ENCODE measurements at places on chromosomes 3 and 15. TPM values are rescaled to one million over a fixed set of nuclear protein-coding genes. Genes with fewer than 3 reads are reported as not detected.

GRCh38 chr3:164196477-164196876, 881.8 kb downstream of the SI start:
- H3K27me3 ChIP-seq: no peaks in the 10 kb centered on the region
- H3K4me1 ChIP-seq: no peaks in the 10 kb centered on the region
- no peak overlapping the region for H3K4me3 ChIP-seq
- DNase-seq: no peak
- no peak overlapping the region for H3K27ac ChIP-seq
- H3K36me3 ChIP-seq: no peaks in the 10 kb centered on the region

GRCh38 chr15:63985221-63986184, 60.8 kb downstream of the DAPK2 start:
- H3K27ac ChIP-seq: no peak overlapping the region
- H3K4me1 ChIP-seq: no peaks in the 10 kb centered on the region
- no peaks in the 10 kb centered on the region for H3K27me3 ChIP-seq

- H3K36me3 ChIP-seq: no peaks in the 10 kb centered on the region
- no peaks in the 10 kb centered on the region for H3K27me3 ChIP-seq
- no peak overlapping the region for H3K27ac ChIP-seq
- no peak overlapping the region for H3K4me3 ChIP-seq
- peaks cover 21% of the 10 kb centered on the region for H3K4me1 ChIP-seq
- no peak for DNase-seq
Observed at GRCh38 chr3:109900783-109901182, 563.4 kb upstream of the DPPA4 start.

DNA sequence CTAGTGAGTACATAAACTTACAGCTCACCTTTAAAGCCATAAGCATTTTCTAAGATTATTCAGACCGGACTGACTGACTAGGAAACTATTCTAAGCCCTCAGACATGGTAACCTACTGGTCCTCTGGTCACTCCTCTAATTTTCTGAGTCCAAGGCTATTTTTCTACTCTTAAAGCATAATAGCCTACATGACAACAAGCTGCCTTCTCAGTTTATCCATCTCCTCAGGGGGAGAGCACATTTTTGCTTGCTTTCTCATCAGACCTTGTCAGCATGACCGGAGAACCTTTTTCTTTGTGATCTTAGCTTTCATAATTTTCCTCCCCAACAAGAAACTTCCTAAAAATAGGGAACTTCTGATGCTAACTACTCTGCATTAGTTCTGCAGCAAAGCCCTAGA, 38.4 kb downstream of the UBP1 start:
- H3K36me3 ChIP-seq: no peaks in the 10 kb centered on the region
- DNase-seq: no peak
- no peaks in the 10 kb centered on the region for H3K27me3 ChIP-seq
- H3K4me1 ChIP-seq: no peaks in the 10 kb centered on the region

- no peaks in the 10 kb centered on the region for H3K36me3 ChIP-seq
- H3K27me3 ChIP-seq: no peaks in the 10 kb centered on the region
- H3K4me3 ChIP-seq: no peak overlapping the region
- no peak overlapping the region for H3K27ac ChIP-seq
- H3K4me1 ChIP-seq: no peaks in the 10 kb centered on the region
Observed at GRCh38 chr3:25133588-25133987, 294.5 kb upstream of the RARB start.

ADAMTS17 gene
- total RNA-seq: 1.5 TPM

C3orf20 gene
- total RNA-seq: 0.19 TPM

Data from Caco-2 (cell line).